ENCODE measurements at places on chromosomes 3 and 15.

- DNase-seq = no peak
Observed at GRCh38 chr15:86653344-86654197, 573.9 kb downstream of the AGBL1 start.

GRCh38 chr3:166764698-166765318 lies 615.3 kb downstream of the ZBBX start:
- no peak for DNase-seq

- no peak for DNase-seq
Observed at GRCh38 chr3:188085584-188086560, 68.1 kb upstream of the LPP start.

DNA sequence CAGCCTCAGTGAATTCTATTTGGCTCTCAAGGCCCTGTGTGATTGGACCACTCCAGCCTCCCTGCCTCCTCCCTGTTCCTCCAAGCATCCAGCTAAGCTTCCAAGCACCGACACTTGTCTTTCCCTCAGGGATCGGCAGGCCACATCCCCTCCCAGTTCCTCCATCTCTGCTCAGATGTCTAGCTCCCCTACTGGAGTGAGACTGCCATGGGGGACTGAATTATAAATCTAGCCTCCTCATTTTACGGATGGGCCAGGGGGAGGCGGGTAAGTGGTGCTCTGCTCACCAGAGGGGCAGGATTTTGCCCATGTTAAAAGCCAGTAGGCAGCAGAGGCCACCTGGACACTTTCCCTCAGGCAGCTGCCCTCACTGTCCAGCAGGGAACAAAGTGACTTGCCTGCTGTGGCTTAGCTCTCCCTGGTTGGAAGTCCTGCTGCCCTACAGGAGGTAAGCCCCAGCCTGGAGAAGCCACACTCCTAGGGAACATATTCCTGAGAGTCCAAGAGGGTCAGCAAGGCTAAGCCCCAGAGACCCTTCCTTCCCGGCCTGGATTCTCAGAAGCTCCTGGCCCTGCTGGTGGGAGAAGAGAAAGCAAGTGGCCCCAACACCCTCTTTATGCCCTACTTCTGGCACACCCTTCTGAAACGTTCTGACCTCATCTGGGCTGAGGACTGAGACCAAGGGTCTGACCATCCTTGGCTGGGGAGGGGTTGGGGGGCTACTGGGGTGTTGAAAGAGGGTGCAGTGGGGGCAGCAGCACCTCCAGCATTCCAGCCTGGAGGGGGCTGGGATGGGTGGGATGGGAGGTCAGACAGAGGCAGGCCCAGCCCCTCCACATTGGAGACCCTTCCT lies 9.1 kb upstream of the HHATL start:
- no peak for DNase-seq

DNA sequence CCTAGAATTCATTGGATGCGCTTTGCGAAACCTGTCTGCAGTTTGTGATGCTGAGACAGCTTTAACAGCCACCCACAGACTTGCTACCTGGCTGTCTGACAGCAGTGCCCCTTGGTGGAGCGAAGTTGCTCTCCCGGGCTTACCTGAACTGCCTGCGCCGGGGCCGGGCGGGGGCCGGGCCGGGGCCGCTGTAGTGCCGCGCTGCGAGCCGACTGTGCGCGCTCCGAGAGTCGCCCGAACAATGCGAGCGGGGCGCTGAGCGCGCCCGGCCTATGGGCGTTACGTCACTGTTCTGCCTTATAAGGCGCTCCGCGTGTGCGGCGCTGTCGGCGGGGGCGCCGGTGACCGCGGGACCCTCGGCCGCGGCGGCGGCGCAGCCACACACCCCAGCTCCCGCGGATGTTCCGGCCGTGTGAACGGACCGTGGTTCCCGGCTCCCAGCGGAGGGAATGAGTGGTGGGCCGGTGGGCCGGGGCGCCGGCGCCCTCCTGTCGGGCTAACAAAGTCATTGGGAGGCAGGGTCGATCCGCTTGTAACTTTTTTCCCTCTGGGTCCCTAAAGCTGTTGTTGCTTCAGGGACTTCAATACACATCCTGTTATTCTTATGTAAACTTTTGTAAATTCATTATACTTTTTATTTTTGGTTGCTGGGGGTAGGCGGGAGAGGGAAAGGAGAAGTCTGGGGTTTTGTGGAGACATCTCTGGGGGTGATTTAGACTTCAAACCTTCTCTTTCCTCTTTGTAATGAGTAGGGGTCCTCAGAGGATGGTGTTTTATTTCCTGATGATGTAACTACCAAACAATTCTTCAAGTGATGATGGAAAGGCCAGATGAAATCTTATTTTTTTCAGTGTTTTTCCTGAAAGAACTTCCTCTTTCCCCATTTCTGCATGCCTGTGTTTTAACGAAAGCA lies 58.5 kb downstream of the CMSS1 start:
- no peak for DNase-seq

GRCh38 chr3:151015767-151016477 lies 43.4 kb upstream of the CLRN1 start:
- DNase-seq = no peak

DNA sequence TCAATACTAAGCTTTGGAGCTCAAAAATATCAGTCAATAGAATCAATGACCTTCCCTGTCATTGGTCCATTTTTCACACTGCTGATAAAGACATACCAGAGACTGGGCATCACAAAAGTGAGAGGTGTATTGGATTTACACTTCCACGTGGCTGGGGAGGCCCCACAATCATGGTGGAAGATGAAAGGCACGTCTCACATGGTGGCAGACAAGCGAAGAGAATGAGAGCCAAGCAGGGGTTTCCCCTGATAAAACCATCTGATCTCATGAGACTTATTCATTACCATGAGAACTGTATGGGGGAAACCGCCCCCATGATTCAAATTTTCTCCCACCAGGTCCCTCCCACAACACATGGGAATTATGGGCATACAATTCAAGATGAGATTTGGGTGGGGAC lies 81.9 kb downstream of the ANXA2 start:
- no peak for DNase-seq

- DNase-seq = no peak
Observed at GRCh38 chr3:10889206-10889960, 73.4 kb downstream of the SLC6A11 start.

GRCh38 chr3:98823791-98824190 lies 60.7 kb downstream of the ST3GAL6 start:
- DNase-seq = no peak

- DNase-seq = peak; percentile 63
Observed at GRCh38 chr3:168030577-168030976, 65.1 kb downstream of the GOLIM4 start.
